K562 (cell line): ENCODE measurements at places on chromosomes 4 and X. TPM values are rescaled to one million over a fixed set of nuclear protein-coding genes. Genes with fewer than 3 reads are reported as not detected.

The AMTN gene
- not detected in 2 replicates for total RNA-seq

The NXF2 gene
- 0.31 TPM in 1 of 2 replicates, not detected in the other for total RNA-seq

The CTAG2 gene
- 36.0 and 38.0 TPM in 2 replicates for total RNA-seq

The FATE1 gene
- total RNA-seq: not detected in 2 replicates

The CYTL1 gene
- not detected in 2 replicates for total RNA-seq

The SPARCL1 gene
- total RNA-seq: 0.60 and 0.71 TPM in 2 replicates

The S100G gene
- not detected in 2 replicates for total RNA-seq

The KIAA1210 gene
- not detected in 2 replicates for total RNA-seq

The APEX2 gene
- total RNA-seq: 25.9 and 28.9 TPM in 2 replicates

The SMR3B gene
- total RNA-seq: not detected in 2 replicates

The KLF8 gene
- 0.02 and 0.04 TPM in 2 replicates for total RNA-seq

The CCDC160 gene
- not detected in 2 replicates for total RNA-seq

The BEX1 gene
- total RNA-seq: not detected in 2 replicates

The CTAG1A gene
- total RNA-seq: not detected in 2 replicates

The PAGE5 gene
- 143 and 149 TPM in 2 replicates for total RNA-seq

The GPR101 gene
- not detected in 2 replicates for total RNA-seq

The CFI gene
- 0.94 and 0.95 TPM in 2 replicates for total RNA-seq

The DMD gene
- 11.7 and 11.8 TPM in 2 replicates for total RNA-seq
